Non-pigmented ciliary epithelial cell (primary cell): ENCODE measurements at places on chromosomes 12 and 14.

DNA sequence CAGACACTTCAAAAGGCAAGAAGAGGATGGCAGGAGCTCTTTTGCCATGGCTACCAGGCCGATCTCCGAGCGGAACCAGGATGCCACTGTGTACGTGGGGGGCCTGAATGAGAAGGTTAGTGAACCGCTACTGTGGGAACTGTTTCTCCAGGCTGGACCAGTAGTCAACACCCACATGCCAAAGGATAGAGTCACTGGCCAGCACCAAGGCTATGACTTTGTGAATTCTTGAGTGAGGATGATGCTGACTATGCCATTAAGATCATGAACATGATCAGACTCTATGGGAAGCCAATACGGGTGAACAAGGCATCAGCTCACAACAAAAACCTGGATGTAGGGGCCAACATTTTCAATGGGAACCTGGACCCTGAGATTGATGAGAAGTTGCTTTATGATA is 9.8 kb downstream of the GARIN2 start:
- DNase-seq, result no peak

DNA sequence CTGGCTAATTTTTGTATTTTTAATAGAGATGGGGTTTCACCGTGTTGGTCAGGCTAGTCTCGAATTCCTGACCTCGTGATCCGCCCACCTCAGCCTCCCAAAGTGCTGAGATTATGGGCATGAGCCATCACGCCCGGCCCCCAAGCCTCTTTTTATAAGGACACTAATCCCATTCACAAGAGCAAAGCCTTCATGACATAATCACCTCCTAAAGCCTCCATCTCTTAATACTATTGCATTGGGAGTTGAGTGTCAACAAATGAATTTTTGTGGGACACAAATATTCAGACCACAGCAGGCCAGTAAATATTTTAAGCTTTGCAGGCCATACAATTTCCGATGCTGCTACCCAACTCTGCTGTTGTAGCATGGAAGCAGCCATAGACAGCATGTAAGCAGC is 10.9 kb downstream of the RNF212B start:
- DNase-seq, result no peak

- peak; percentile 50 for DNase-seq
These were observed 50.7 kb downstream of the ZC3H14 start for GRCh38 chr14:88613552-88614010.

DNA sequence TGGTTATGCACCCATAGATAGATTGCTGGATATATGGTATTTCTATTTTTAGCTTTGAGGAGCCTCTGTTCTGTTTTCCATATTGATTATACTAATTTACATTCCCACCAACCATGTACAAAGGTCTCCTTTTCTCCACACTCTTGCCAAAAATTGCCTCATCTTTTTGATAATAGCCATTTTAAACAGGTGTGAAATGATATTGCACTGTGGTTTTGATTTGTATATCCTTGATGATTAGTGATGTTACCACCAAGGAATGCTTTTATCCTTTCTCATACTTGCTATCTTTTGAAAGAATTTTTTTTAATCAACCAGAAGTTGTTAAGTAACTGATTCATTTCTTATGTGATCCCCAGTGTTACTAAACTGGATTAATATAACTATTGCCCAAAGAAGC is 60.0 kb downstream of the BBS10 start:
- no peak for DNase-seq

DNA sequence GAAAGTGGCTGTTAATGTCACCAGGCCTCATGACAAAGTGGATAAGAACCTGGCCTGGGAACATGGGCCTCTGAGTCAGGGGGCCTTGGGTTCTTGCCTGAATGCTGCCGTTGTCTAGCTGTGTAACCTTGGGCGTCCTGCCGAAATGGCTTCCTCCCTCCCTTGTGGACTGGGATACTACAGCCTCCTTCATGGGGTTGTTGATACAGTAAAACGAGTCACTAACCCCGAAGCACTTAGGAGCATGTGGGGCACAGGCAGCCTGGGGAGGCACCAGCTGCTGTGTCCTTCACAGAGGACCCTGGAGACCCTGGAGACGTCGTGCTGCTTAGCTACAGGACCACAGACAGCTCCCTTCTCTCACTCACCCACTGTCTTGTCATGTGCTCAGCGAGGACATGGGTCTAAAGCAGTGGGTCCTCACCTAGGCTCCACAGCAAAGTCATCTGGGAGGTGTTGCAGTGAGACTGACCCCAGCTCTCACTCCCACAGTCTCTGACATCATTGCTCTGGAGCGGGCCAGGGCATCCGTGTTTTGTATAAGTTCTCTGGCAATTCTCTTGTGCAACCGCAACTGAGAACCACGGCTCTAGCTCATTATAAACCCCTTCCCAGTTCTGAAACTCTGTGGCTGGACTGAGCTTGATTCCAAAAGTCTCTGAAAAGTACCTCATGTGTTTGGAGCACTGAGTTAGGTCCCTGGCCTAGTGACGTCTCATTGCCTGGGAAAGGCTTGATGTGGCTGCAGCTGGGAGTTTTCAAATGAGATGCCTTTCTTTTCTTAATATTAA is 42.1 kb downstream of the SERPINA3 start:
- DNase-seq, result no peak

GRCh38 chr12:75692876-75693275 is 181.5 kb upstream of the KRR1 start:
- DNase-seq, result no peak

DNA sequence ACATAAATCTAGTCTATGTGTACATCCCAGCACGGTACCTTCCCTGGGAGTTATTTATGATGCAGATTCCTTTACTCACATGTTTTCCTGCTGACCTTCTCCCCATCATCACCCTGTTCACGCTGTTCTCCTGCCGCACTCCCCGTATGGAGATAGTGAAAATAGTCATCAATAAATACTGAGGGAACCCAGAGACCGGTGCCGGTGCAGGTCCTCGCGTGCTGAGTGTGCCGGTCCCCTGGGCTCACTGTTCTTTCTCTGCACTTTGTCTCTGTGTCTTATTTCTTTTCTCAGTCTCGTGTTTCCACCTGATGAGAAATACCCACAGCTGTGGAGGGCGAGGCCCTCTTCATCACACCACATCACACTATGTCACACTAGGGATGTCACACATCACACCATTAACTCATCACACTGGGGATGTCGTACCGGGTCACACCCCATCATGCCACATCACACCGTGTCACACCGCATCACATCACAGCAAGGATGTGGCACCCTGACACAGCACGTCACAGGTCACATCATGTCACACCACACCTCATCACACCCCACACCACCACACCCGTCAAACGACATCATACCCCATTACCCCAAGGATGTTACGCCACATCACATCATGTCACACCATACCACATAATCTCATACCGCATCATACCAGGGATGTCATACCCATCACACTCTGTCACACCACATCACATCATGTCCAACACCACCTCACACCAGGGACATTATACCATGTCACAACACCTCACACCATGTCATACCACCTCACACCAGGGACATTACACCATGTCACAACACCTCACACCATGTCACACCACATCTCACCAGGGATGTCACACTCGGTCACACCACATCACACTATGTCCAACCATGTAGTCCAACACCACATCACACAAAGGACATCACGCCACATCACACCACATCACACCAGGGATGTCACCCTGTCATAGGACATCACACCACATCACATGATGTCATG is 207.0 kb downstream of the TMEM121 start:
- no peak for DNase-seq

- DNase-seq, result peak; percentile 57
These were observed 292.3 kb downstream of the DAD1 start for GRCh38 chr14:22296722-22297121.

DNA sequence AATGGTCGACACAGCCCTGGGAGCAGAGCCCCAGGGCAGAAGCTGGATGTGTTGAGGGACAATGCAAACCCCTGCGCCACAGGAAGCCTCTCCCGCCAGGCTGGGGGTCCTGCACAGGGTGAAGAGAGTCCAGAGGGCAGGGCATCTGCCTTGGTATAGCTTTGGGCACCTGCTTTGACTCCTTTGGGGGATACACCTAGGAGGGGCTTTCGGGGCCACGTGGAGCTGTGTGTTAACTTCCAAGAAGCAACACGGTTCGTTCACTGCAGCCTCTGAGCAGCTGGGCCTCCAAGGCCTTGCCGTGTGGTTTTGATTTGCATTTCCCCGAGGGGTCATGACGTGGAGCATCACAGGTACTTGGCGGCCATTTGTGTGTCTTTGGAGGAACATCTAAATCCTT is 5.8 kb upstream of the PUS1 start:
- no peak for DNase-seq

DNA sequence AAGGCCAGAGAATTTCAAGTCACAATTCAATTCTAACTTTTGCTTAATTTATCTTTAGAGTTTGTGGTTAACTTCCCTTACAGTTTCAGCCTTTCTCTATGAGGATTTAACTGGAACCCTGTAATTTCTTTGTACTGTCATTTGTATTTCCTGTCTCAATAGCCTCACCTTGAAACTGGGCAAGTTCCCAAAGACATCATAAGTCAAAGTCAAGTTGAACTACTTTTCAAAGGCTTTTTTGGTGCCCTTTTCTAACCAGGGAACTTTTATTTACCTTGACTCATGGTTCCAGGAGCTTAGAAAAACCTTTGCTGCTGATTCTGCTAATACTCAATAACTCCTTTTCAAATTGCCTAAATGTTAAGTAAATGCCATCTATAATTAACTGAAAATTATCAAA is 200.8 kb upstream of the KRR1 start:
- no peak for DNase-seq

- no peak for DNase-seq
These were observed 97.4 kb downstream of the RFLNA start for GRCh38 chr12:124392271-124392666.

- DNase-seq, result no peak
These were observed at the start of gene C1RL for GRCh38 chr12:7108796-7109571. Gene C1RL (minus strand): TSS chr12:7109214. CDS start chr12:7109180, 34 bp downstream.

GRCh38 chr12:4881266-4882064 is 28.2 kb upstream of the KCNA1 start:
- no peak for DNase-seq

DNA sequence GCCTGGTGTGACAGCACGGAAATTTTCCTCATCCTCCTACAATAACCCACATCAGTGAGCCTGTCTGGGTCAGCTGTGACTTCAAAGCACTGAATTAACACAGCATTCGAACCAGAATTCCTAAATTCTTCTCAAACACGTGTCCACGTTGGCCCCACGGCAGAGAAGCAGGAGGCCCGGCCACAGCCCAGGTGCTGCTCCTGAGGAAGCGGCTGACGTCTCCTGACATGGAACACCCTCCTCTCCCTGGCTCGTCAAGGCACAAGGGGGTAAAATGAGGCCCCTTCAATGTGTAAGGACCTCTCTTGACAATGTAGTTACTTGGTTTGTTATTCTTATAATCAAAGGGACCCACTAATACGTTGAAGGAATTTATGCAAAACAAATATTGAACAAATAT is 156.3 kb upstream of the GSC start:
- DNase-seq, result no peak

DNA sequence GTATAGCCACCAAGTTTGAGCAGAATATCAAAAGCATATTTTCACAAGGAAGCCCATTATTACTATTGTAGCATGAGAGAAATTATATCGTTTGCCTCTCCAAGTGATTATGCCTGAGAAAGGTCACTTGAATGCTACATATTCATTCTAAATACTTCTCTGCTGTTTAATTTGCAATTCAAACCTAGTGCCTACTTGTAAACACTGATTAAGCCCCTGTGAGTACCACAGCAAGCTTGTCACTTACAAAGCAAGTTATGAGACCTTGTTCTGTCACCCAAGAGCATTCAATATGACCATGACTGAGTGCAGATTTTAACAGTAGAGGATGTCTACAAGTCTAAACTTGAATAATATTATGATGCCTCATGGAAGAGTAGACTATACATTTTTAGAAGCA is 124.7 kb upstream of the SSTR1 start:
- no peak for DNase-seq

DNA sequence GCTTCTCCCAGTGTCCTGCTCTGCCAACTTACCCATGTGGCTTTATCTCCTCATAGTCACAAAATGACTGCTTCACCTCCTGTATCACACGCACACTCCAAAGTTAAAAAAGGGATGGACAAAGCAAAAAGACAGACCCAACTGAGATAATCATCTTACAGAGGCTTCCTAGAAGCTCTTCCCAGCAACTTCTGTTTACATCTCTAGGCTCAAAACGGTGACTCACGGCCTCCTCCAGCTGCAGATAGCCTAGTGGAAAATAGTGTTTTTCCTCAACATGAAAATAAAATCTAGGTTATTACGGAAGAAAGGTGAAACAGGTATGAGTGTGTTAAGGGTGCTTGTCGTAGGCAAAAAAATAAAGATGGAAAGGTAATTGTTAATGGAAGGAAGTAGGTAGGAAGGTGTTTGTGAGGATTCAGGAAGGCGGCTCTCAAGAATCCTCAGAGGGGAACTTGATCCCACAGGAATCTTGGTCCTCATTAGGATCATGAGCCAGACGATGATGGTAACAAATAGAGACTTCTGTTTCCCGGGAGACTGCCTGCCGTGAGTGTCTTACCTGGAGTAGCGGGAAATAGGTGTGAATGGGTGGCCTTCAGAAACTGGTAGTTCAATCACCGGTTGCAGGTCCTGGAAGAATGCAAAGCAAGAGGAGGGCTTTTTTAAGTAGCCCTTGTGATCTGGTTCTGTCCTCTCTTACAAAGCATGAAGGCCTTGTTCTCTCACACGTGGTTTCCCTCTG is 487.5 kb upstream of the TMEM132C start:
- DNase-seq, result no peak

GRCh38 chr12:96198965-96199364 is 4.8 kb downstream of the ELK3 start:
- DNase-seq, result peak; percentile 86

GRCh38 chr14:71286126-71286525 is 378.9 kb downstream of the PCNX1 start:
- no peak for DNase-seq

DNA sequence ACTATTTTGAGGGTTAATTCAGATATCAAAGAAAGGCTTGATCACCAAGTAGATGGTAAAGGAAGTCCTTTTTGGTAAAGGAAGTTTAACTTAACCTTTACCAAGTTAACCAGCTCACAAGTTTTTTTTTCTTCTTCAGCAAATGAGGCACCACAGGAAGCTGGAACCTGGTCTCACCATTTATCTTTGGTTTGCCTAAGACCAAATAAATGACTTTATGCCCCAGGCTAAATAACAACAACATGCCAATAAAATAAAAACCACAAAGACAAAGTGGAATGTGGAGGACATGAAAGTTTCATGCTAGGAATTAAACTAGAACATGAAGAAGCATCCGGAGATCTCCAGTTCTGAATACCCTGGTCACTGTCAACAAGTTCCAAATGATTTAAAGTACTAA is 116.8 kb upstream of the PRICKLE1 start:
- no peak for DNase-seq

DNA sequence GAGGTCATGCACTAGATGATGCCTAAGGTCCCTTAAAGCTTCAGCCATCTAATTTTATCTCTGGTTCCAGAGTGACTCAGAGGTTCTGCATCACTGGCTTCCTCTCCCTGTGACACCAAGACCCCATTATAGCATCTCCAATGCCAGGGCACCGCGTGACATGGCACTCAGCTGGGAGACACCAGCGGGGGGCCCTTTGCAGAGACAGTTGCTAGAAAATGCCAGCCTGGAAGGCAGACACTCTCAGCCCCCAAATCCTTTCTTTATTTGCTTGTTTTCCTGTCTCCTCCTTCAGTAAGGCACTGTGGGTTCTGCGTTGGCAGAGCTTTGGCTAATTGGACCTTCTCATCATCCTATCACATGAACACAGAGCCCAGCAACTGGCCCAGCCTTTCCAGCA is 123.5 kb upstream of the VRK1 start:
- DNase-seq, result no peak

GRCh38 chr14:21215879-21216251 is 53.4 kb downstream of the HNRNPC start:
- no peak for DNase-seq
